ENCODE measurements at places on chromosomes 7 and 10. TPM values are rescaled to one million over a fixed set of nuclear protein-coding genes. Genes with fewer than 3 reads are reported as not detected.

Gene SMNDC1
- 33.9 TPM for polyA plus RNA-seq

Gene C10orf105
- 0.50 TPM for polyA plus RNA-seq

Gene FAM25C
- not detected for polyA plus RNA-seq

Gene COL13A1
- 11.0 TPM for polyA plus RNA-seq

Gene LARP4B
- polyA plus RNA-seq: 91.2 TPM

Gene JAKMIP3
- polyA plus RNA-seq: 0.80 TPM

Gene SPDYE8
- polyA plus RNA-seq: 0.41 TPM

Gene KAZALD1
- polyA plus RNA-seq: 23.5 TPM

Gene HGF
- 7.5 TPM for polyA plus RNA-seq

Gene CLDN4
- 0.97 TPM for polyA plus RNA-seq

Gene CFTR
- 0.30 TPM for polyA plus RNA-seq

Gene SNCG
- 4.7 TPM for polyA plus RNA-seq

Gene HOGA1
- 0.49 TPM for polyA plus RNA-seq

Gene PMPCB
- 54.3 TPM for polyA plus RNA-seq

GRCh38 chr10:96401036-96401435, 42.2 kb upstream of the OPALIN start:
- no peak for DNase-seq

DNA sequence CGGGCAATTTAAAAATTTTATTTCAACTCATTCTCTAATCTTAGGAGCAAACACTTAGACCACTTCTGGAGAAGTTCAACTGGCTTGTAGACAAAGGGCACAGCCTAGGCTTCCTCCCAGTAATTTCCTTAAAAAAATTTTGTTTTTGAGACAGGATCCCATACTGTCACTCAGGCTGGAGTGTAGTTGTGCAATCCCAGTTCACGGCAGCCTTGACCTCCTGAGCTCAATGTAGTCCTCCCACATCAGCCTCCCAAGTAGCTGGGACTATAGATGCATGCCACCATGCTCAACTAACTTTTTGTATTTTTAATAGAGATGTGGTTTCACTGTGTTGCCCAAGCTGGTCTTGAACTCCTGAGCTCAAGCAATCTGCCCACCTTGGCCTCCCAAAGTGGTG, 38.4 kb downstream of the BAMBI start:
- no peak for DNase-seq

GRCh38 chr10:79230328-79230830, 116.9 kb upstream of the PPIF start:
- peak; percentile 77 for DNase-seq

DNA sequence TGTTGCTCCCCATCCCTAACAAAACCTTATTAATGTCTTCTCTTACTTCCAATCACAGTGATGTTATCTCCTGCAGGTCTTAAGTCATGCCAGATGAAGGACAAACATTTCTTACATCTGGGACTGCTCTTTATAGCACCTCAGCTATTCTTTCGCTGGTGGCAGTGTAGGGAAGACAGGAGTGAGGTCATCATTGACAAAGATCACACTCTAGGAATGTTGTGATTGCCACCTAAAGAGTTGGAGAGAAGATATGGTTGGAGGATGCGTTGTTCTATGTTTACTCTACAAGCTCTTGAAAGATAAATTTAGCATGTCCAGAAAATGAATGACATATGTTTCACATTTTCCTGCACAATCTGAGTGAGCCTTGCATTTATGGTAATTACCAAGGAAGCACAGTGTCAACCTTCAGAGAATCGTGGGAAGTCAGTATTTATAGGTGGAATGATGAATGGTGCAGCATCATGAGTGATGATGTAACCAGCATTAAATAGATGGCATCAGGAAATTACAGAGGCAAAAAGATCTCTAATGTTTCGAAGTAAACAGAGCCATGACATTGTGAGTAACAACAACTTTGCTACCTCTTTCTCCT, 188.1 kb upstream of the STEAP1 start:
- DNase-seq: no peak

GRCh38 chr10:127440371-127440770, 108.7 kb upstream of the NPS start:
- DNase-seq: no peak

DNA sequence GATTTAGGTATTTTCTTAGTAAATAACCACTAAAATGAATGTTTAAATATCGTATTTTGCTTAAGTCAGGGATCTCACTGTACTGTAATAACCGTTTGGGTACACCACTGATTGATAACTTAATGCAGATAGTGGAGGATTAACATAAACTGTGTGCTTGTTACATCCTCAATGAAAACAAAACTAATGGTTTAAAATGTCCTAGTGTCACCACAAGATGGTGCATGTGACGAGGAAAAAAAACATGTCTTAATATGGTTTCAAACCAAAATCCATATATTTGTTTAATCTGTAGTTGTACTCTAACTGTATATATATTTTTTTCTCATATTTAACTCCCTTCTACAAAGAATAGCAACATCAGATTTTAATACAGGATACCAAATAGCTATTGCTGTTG, 19.2 kb downstream of the ARMC10 start:
- DNase-seq: no peak

DNA sequence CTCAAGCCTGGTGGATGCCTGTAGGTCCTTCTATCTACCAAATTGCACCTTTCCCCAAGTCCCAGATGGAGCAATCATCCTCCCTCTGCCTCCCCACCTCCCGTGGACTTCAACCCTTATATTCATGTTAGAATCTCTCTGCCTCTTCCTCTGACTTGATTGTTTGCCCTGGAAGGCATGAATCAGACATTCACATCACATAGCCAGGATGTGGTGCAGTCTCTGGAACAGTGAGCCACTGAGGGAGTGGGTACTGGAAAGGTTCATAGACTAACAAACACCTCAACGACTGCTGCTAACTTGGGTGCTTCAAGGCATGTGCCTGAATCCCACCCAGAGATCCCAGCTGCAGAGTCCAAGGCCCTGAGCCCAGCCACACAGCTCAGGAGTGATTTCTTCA, 494.0 kb downstream of the TNS3 start:
- no peak for DNase-seq

- DNase-seq: peak; percentile 61
Measured at GRCh38 chr7:98617051-98617959, at the start of gene NPTX2. Gene NPTX2 (plus strand): TSS chr7:98617285. CDS start chr7:98617462, 177 bp downstream.

- no peak for DNase-seq
Measured at GRCh38 chr7:70693321-70693685, 438.6 kb upstream of the GALNT17 start.

DNA sequence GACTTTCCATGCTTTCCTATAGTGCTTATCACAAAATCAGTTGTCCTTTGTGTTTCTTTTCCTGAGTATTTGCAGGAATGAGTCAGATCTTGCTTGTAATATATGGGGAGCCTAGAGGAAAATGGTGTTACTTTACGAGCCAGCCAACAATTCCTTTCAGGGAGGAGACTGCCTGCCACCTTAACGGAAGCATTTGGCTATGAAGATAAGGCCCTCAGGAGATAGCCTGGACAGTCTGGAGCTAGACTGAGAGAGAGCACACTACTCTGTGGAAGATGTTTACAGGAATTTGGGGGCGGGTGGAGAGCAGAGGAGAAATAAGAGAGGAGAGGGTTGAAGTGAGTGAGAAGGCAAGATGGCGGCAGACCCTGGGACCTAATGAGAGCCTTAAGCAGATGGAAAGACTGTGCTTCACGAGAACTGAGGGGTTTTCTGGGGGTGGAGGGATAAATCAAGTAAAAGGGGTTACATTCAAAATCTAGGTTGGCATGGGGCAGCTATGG, 126.3 kb downstream of the SNX10 start:
- no peak for DNase-seq

DNA sequence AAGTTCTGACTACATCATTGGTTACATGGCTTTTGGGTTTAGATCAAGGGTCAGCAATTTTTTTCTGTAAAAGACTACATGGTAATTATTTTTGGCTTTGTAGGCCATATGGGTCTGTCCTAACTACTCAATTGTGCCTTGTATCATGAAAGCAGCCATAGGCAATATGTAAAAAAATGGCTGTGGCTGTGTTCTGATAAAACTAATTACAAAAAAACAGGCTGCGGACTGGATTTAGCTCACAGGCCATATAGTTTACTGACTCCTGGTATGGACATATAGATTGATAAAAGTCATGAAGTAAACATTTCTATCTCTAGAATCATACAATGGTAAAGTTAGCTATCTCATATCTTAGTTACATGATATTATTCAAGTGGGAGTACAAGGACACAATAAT, 375.4 kb downstream of the THSD7A start:
- DNase-seq: no peak

DNA sequence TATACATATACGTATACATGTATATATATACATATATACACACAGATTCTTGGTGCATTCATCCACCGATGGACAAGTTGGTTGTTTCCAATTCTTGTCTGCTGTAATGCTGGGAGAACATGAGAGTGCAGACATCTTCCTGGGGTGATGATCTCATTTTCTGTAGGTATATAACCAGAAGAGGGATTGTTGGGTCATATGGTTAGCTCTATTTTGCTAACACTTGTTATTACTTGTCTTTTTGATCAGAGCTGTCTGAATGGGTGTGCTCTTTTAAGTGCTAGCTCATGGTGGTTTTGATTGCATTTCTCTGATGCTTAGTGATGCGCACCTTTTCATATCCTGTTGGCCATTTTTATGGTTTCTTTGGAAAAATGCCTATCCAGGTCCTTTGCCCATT, 106.4 kb downstream of the TAX1BP1 start:
- no peak for DNase-seq

DNA sequence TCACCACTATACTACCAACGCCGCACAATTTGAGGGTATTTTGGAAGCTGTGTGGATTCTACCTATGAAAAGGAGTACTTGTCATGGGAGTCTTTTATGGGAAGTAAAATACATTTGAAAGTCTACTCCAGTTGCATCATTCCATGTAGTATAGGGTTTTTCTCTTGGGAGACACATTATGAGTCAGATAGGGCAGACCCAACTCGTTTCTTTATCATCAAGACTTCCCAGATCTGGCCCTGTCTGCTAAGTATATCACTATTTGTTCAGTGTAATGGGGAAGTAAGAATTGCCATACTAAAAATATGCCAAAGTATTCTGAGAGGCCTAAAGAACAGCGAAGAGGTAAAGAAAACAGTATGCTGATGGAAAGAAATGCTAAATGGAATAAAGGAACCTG, 144.2 kb downstream of the SPAG6 start:
- DNase-seq: no peak
